HCEC 1CT (cell line): ENCODE measurements at places on chromosomes 7 and 10.

GRCh38 chr10:50990568-50991455, 83.5 kb upstream of the PRKG1 start:
- peak; percentile 89 for DNase-seq

DNA sequence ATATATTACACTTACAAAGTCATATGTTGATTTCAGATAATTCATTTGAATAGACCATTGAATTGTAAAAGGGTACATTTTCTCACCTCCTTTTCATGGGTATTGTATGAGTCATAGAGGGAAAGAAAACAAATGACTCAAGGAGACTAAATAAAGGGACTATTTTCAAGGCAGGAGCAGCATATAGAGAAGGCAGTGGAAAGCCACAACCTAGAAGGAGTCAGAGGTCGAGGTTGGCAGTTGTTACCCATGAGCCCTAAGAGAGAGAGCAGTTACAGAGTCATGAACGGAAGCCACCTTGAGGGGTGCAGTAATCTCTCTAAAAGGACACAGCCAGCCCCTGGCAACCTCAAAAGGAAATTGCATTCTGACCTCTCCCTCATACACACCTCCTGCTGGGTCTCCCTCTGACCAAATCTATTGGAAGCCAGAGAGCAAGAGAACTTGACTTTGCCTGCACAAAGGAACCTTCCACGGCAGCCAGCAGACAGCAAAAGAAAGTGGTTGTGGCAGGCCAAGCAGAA, 137.9 kb downstream of the GRM8 start:
- DNase-seq: no peak

GRCh38 chr7:112104120-112104519, 102.1 kb downstream of the DOCK4 start:
- peak; percentile 45 for DNase-seq

- DNase-seq: no peak
These were observed 179.4 kb downstream of the CACNA2D1 start for GRCh38 chr7:82263920-82264782.

DNA sequence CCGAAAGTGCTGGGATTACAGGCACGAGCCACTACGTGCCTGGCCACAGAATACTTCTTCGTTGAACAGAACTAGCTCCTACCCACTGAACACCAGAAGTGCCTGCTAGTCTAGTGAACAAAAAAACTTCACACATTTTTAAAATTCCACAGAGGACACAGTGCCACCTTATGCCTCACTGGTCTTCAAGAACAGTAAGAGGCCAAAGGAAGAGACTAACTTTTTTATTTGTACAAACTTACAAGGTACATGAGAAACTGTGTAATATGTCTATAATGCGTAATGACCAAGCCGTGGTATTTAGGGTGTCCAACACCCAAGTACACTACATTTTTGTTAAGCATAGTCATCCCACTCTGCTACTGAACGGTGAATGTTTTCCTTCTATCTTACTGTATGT, 144.4 kb upstream of the PTER start:
- DNase-seq: no peak

DNA sequence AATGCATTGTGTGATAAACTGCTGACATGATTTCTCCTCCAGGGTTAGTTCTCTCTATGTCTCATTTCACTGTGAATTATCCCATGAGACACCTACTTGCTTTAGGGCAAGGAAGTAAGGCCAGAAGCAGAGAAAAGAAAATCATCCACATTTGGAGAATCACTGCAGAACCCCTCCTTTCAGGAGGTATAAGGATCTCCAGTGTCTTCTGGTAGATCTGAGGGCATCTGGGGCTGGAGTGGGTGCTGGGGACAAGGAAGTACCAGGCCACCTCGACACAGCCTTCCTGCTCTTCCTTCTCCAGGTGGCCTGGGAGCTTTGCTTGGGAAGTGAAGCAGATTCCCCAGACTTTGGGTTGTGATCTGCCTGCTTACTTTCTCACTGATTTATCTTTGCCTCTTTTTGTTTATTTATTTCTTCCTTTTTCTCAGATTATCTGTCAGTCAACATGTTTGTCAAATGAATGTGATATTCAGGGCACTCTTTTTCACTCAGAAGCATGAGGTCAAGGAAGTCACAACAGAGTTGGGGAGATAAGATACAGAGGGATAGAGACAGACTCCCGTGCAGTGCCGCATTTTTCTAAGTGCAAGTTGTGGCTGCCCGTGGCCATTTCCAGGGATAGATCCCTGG, 12.4 kb upstream of the CAMK2G start:
- DNase-seq: no peak

- DNase-seq: peak; percentile 56
These were observed 85.5 kb downstream of the TBXAS1 start for GRCh38 chr7:139914306-139915267.

GRCh38 chr10:49598986-49599385, 11.1 kb upstream of the SLC18A3 start:
- DNase-seq: no peak

- no peak for DNase-seq
These were observed 568.5 kb downstream of the CALN1 start for GRCh38 chr7:71843676-71844075.

DNA sequence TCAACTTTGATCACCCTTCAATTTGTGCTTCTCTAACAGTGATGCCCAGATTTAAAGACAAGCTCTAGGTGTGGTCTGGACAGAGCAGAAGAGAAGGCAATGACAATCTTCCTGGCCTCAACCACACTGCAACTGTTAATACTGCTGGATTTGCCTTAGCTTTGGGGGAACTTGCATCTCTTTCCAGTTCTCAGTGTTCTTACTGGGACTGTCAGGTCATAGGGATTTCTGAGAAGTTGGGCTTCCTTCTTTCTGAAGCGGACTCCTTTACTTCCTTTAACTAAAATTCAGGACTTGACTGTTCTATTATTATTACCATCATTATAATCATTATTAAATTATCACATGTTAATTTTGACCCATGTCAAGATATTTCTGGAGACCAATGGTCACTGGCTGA, 80.8 kb downstream of the OSBPL3 start:
- no peak for DNase-seq

DNA sequence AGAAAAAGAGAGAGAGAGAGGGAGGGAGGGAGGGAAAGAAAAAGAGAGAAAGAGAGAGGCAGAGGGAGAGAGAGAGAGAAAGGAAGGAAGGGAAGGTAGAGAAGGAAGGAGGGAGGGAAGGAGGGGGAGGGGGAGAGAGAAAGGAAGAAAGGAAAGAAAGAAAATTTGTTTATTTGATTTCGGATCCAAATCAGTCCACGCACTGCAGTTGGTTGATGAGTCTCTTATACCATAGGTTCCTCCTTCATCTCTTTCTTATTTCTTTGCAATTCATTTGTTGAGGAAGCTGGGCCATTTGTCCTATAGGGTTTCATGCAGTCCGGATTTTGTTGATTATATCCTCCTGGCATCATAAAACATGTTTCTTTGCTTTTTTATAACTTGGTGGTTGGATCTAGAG, 34.4 kb downstream of the AIFM2 start:
- no peak for DNase-seq

DNA sequence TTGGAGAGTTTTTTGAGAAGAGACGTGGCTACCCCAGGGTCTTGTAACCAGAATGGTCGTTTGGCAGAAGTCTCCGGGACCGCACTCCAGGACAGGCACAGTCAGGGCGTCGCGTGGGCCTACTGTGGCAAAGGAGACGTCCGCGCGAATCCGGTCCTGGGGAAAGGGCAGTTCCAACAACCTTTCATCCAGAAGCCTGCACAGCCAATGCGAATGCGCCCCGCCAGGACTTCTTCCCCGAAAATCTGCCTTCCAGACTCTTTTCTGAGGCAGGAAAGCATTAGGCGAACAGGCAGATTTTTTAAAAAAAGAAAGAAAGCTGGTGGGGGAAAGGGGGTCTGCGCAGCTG, 2.0 kb downstream of the HPSE2 start:
- DNase-seq: no peak

DNA sequence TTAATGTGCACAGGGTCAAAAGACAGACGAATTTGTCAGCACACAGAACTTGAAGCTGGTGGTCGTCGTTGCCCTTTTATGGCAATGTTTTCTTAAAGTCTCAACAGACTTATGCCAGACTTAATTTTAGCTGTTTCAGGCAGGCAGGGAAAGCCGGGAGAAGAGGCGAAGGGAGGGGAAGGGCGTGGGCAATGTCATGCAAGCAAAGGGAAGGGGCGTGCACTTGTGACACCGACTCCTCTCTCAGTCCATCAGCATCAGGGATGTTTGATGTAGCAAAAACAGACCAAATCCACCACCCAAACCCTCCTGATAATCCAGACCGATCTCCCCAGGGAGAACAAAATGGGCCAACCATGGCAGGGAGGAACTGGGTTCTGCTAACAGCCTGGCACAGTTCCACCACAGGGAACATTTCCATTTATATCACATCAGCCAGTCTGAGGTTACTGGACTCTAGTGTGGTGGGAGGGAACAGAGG, 118.1 kb upstream of the RHEB start:
- peak; percentile 38 for DNase-seq

DNA sequence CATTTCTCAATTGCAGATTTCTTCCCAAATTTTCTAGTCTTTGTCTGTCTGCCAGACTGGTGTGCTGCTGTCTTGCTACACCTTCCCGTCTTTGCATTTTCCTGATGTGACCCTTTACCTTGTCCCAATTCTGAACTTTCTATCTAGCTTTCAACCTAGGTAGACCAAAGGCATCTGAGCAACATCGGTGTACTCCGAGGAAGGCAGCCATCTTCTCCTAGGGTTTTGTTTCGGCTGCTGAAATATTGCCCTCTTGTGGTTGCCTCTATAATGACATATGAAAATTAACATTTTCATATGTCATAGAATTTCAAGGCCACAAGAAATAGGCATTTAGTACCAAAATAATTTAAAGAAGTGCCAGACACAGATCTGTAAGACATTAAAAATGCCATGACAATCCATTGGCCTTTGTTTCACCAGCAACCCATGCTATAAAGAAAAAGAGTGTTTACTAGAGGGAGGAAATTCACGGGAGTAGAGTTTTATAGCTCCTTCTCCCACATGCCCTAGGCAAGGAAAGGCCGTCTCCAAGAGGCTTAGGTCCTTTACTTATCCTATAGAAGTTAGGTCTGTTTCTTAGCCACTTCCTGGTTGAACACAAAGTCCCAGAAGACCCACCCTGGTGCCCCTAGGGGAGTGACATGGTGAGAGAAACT, 23.4 kb downstream of the OR9A2 start:
- peak; percentile 56 for DNase-seq

GRCh38 chr10:8174762-8175161, 120.3 kb downstream of the GATA3 start:
- DNase-seq: no peak

GRCh38 chr7:93392984-93393383, 160.8 kb downstream of the VPS50 start:
- no peak for DNase-seq

GRCh38 chr7:43764807-43765491, 6.5 kb downstream of the BLVRA start:
- peak; percentile 64 for DNase-seq

DNA sequence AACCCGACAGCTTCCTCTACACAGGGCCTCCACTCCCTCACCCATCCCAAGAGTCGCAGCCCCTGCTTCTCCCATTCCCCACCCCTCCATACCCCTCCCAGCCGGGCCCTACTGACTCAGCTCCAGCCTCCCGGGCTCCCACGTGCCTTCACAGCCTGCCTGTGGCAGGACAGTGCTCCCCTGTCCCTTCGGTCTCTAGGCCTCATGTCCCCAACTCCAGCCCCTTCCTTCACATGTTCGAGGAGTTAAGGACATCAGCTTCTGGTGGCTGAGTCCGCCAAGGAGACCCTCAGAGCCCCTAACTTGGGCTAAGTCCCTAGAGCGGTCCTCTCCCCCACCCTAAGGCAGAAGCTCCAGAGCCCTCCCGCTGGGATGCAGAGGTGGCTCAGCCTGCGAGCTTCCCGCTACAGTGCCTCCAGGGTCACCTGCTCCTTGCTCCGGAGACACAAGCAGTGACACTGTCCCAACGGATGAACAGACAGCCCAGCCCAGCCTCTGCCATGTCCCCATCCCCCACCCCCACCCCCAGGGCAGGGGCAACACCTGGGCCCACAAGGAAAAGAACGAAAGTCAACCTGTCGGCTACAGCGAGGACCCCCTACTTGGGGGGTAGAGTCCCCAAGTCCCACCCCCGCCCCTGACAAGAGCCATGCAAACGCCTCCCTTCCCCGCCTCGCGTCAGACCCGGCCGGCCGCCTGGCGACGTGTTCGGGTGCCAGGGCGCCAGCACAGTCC, 716 bp downstream of the SMARCD3 start:
- no peak for DNase-seq

- DNase-seq: no peak
These were observed 277.4 kb upstream of the KLF14 start for GRCh38 chr7:131011432-131011742.

DNA sequence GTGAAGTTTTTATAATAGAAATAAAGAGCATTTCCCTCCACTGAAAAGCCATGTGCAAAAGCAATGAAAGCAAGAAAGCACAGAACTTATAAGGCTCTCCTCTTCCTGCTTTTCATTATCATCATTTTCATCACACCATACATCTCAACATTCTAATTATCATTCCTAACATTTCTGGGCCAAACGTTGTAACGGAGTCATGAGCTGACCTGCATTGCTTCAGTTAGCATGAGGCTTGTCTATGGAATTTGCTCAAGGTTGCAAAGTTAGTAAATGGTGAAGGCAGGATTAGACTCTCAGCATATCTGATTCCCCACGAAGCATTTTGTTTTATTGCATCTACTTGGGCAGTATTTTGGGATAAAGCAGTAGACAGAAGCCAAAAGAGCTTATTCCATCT, 11.4 kb downstream of the SCIN start:
- DNase-seq: peak; percentile 7

- no peak for DNase-seq
These were observed 154.0 kb downstream of the SGMS1 start for GRCh38 chr10:50469778-50470193.

DNA sequence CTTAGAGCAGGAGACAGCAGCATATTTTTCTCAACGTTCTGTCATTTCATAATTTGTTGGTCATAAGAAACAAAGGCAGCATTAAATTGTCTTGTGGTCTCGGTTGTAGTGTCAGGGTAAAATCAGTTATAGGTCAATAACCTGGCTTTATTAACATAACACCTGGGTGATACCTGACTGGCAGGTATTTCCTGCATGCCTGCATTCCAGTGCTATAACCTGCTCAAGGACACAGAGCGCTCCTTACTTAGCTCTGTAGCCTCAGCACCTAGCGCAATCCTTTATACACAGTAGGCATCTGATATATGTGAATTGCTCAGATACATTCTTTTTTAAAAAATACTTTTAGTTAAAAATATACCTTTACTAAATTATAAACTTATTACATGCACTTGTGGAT, 38.9 kb upstream of the PRKG1 start:
- DNase-seq: no peak

GRCh38 chr10:125232841-125233240, 72.5 kb upstream of the CTBP2 start:
- peak; percentile 6 for DNase-seq

GRCh38 chr7:148481971-148482626, 108.5 kb upstream of the C7orf33 start:
- DNase-seq: no peak

GRCh38 chr7:46679671-46680070, 758.6 kb upstream of the IGFBP3 start:
- DNase-seq: no peak

GRCh38 chr10:4470231-4470835, 355.7 kb upstream of the AKR1E2 start:
- DNase-seq: peak; percentile 88

- DNase-seq: no peak
These were observed 50.7 kb downstream of the MTURN start for GRCh38 chr7:30185496-30185895.
